HT1080 (cell line): ENCODE measurements at places on chromosomes 6 and 20. TPM values are rescaled to one million over a fixed set of nuclear protein-coding genes. Genes with fewer than 3 reads are reported as not detected.

ADGRG6 gene
- 12.3 and 12.7 TPM in 2 replicates for total RNA-seq

DNA sequence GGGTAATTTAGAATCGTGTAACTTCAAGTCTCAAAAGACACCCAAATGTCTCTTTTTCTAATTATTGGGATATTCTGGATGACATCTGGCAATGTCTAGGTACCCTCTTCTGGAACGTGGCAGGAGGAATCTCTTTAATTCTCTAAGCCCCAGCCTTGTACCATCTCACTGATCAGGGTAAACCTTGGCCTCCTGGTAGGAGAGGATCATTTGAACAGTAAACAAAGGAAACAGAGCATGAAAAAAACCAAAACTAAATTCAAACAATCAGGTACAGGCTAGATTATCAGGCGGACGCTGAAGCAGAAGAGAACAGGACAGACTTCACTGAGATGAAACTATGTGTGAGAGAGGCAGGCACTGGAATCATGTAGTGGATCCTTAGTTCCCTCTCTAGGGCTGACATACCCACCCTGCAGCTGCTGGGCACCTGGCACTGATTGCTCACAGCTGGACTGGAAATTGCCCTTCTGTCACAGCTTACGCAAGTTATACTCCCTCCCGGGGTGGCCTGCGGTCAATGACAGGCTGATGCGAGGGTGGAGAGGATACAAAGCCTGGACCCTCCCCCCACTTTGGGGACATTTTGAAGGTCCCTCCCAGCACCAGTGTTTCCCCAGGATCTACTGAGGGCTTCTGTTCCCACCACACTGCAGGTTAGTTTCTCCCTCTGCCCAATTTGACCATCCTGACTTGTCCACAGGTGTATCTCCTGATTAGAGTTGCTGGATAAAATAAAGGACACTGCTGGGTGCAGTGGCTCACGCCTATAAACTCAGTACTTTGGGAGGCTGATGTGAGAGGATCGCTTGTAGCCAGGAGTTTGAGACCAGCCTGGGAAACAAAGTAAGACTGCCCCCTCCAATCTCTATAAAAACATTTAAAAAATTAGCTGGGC lies 20.6 kb upstream of the ZBTB24 start:
- no peak for DNase-seq

GRCh38 chr20:58113716-58114115 lies 114.7 kb downstream of the ANKRD60 start:
- no peak for DNase-seq

- DNase-seq: no peak
These were observed 656.3 kb upstream of the NOX3 start for GRCh38 chr6:156111913-156112312.

- DNase-seq: no peak
These were observed 124.8 kb downstream of the CD164 start for GRCh38 chr6:109257494-109257893.
